ENCODE measurements at places on chromosomes 11 and 22.

DNA sequence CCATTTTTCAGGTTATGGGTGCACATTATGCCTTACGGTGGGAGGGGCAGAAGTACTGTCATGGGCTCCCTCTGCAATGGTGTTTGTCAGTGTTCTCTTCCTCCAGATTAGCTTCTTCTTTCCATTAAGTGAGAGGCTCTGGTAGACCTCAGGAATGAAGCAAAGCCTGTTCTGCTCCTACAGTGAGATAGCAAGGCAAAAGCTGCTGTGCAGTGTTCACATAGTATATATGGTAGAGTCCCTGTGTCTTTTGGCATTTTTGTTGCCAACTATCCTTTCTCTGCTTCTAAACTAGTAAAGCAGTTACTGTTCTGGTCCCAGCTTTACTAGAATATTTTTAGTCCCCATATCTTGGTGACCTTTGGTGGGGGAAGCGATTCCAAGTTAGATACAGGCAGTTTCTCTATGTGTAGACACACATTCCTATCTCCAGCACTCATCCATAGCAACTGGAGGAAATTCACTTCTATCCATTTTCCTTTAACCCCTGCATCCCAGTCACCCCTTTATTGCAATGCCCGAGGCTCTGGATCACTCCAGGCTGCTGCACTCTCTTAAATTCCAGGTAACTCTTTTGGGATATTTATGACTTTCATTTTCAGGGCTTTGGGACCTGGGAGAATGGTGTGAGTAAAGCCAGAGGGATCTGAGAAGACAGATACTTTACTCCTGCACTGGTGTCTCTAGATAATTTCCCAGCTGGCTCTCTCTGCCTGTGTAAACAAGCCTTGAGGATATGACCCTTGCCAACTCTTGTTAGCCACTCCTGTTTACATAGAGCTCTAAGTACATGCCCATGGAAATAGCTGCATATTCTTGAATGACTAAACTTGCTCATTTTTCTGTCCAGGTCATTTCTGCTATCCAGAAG is 3.9 kb upstream of the TRIM34 start:
- DNase-seq, result no peak

DNA sequence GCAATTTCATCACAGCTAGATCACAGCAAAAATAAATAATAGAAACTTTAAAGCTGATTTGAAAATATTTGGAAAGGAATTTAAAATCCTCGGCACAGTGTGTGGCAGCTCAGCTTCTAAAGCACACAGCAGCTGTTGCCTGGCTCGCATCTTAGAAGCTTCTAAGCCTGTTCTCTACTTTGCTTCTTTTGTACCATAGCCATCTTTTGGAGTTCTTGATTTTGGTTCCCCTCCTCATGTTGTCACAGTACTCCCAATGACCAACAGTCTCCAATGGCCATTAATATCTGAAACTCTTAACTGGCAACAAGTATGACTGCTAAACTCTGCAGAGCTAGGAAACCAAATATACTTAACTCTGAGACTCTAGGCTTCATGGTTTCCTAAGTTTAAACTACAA is 28.8 kb downstream of the CHKA start:
- DNase-seq, result no peak

DNA sequence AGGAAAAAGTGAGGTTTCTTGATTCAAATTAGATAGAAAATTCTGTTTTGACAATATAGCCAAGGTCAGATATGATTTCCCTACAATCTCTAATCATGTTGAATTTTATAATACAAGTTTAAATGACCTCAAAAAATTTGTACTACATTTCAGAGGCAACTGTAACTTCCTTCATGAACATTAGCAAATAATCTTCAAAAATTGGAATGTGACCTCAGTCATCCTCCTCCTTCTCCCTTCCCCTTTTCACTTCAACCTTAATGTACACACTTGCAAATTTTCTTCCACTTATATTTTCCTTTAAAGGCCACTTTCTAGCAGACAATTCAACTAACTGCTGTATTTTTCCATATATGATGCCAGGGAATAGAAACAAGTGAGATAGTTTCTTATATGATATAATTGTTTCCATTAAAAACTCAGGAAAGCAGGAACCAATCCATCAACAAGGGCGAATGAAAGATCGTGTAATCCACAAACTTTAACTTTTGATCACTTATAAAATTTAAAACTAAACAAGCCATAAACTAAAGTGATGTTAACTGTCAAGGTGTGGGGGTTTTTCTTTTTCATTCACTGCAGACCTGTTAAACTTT is 60.3 kb downstream of the MAML2 start:
- no peak for DNase-seq

GRCh38 chr11:63882555-63883242 is 34.3 kb downstream of the RCOR2 start:
- DNase-seq, result no peak

DNA sequence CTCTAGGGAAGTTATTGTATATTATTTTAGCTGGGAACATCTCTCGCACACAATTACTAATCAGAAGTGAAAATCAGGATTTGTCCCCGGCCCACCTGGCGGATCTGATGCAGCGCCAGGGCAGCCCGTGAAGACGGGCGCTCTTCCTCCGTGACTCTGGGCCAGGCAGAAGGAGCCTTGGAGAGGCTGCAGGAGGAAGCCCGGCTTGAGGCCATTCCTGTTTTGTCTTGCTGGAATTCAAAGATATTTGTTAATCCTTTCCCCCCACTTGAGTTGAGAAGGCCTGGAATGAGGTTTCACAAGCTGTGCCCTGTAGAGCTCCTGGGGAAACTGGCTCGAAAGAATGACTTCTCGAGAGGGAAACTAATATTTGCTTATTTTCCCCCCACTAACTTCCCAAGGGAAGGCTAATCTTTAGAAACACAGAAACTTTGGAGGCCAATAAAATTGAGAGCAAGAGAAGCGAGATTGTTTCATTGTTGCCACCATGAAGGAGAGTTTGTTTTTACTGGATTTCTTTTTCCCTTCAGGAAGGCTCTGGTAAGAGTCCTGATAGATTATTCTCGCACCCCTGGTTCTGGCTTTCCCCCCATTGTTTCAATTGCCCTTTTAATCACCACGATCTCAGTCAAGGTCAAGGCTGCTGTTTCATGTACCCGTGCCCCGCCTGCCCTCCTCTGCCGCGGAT is 92.8 kb upstream of the SEPTIN5 start:
- DNase-seq, result no peak

- no peak for DNase-seq
Observed at GRCh38 chr11:62401811-62402210, 17.0 kb upstream of the SCGB1A1 start.

GRCh38 chr11:64713016-64713707 is 9.8 kb downstream of the NRXN2 start:
- DNase-seq, result no peak

- no peak for DNase-seq
Observed at GRCh38 chr11:128260398-128260797, 327.0 kb downstream of the ETS1 start.

Data from stimulated activated CD4-positive, alpha-beta T cell treated with anti-CD3 and anti-CD28 coated beads, Interleukin-1b, Interleukin-23, amount 100 ng/mL, for 1 hour (primary cell).